ENCODE measurements at places on chromosomes 6 and 20. TPM values are rescaled to one million over a fixed set of nuclear protein-coding genes. Genes with fewer than 3 reads are reported as not detected.

Gene TFAP2C
- 79.0 TPM for total RNA-seq

Gene CD109
- 48.2 TPM for total RNA-seq

DNA sequence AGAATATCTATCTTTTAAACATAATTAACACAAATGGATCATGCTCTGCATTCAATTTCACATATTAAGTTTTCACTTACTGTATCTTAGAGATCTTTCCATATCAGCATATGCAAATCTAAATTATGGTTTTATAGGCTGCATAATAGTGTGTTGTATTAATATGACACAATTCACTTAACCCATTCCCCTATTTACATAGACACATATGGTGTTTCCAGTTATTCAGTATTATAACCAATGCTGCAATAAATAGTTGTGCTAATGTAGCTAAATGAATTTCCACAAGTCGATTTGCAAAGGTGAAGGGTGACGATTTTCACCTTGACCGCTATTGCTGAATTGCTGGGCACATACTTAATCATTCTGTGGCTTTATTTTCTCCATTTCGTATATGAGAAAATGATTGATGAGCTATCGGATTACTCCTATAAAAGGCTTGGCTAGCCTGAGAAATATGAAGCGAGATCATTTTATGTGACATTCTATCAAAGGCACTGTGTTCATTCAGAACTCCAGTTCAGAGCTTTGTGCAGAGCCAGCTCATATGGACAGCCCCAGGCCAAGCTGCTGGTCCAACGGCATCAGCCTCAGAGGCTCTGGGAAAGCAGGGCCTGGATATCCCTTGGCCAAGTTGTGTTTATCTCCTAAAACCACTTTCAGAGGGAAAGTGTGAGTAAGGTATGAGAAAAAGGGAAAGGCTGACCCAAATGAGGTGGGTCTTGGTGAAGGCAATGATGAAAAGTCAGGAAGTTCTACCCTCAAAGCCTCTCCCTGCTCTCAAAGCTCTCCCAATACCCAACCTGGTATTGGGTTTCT lies 50.8 kb downstream of the GFOD1 start:
- H3K27ac ChIP-seq: no peak overlapping the region
- DNase-seq: no peak
- H3K36me3 ChIP-seq: no peaks in the 10 kb centered on the region
- no peak overlapping the region for H3K4me3 ChIP-seq

DNA sequence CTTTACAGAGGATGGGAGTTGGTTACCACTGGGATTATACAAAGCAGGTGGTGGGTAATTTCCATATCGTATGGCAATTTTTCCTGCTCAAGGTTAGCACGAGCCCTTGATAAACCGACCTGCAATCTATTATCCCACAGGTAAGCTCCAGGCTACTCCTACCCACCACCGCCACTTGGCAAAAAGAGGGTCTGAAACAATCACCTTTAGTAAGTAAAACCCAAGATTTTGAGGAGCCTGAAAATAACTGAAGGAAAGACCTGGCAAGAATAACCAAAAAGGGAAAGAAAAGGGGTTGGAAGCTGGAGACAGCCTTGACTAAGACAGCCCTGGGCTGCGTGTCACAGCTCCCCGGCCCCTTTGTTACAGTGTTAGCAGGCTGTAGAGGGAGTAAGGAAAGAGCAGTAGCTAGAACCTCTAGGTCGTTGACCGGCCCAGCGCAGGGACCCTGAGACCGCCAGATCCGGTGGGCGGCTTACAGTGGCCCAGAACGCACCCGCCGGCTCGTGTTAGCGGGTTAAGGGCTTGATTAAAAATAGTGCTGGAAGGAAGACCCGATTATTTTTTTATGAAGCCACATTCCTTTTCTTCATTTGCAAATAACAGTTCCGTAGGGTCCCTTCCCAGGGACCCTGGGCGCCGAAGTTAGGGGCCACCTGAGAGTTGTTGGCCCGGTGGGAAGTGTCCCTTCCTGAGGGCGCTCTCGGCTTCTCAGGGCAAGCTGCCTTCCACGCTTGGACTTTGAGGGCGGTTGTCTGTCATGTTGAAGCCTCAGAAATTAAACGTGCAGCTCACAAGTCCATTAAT lies 30.5 kb downstream of the TFAP2B start:
- peaks cover 72% of the 10 kb centered on the region for H3K27me3 ChIP-seq
- H3K27ac ChIP-seq: peak overlapping the region; percentile 85
- H3K4me3 ChIP-seq: peak overlapping the region; percentile 43
- H3K36me3 ChIP-seq: no peaks in the 10 kb centered on the region
- no peak for DNase-seq

- peaks cover 3% of the 10 kb centered on the region for H3K36me3 ChIP-seq
- H3K4me3 ChIP-seq: no peak overlapping the region
- H3K4me1 ChIP-seq: peaks cover 14% of the 10 kb centered on the region
- no peak overlapping the region for H3K27ac ChIP-seq
- no peak for DNase-seq
Observed at GRCh38 chr6:108068618-108069017, 5.9 kb downstream of the OSTM1 start.

GRCh38 chr6:139590206-139590605 lies 215.8 kb upstream of the CITED2 start:
- no peak for DNase-seq
- no peaks in the 10 kb centered on the region for H3K36me3 ChIP-seq
- H3K4me1 ChIP-seq: peaks cover 16% of the 10 kb centered on the region
- H3K27me3 ChIP-seq: no peaks in the 10 kb centered on the region
- H3K27ac ChIP-seq: no peak overlapping the region

DNA sequence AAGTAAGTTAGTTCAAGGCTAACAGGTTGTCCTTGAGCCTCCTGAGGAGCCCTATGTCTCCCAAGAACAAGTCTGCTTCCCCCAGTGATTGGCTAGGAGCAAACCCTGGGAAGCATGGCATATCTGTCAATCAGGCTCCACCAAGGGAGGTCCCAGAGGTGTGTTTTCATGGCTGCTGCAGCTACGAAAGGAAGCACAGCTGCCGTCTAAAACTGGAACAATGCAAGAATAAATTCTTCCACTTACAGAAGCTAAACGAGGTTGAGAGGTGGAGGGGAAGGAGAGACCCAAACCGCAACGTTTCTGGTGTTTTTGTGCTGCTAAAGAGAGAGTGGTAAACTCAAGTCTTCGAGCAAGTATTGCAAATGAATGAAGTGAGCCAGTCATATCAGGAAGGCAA lies 4.9 kb upstream of the PTGIS start:
- peak; percentile 32 for DNase-seq
- H3K4me3 ChIP-seq: no peak overlapping the region
- H3K27ac ChIP-seq: peak overlapping the region; percentile 50
- peaks cover 31% of the 10 kb centered on the region for H3K27me3 ChIP-seq
- H3K36me3 ChIP-seq: no peaks in the 10 kb centered on the region
- peaks cover 7% of the 10 kb centered on the region for H3K4me1 ChIP-seq

GRCh38 chr6:118865100-118865391 lies 28.9 kb upstream of the ASF1A start:
- H3K27me3 ChIP-seq: no peaks in the 10 kb centered on the region
- no peak overlapping the region for H3K4me3 ChIP-seq
- H3K36me3 ChIP-seq: no peaks in the 10 kb centered on the region
- H3K27ac ChIP-seq: no peak overlapping the region

DNA sequence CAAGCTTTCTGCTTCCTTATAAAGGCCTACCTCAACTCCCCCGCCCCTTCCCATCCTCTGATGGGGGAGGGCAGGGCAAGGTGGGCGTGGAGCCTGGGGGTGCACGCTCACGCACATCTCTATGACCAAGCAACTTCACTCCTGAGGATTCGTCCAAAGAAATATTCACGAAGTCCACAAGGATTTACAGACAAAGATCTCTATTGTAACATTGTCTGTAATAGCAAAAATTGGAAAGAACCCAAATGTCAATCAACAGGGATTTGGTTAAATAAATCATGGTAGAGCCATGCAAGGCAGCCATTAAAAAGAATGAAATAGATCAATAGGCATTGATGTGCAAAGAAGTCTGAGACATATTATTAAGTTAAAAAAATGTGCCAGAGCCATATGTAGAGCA lies 130.4 kb upstream of the AFDN start:
- no peaks in the 10 kb centered on the region for H3K36me3 ChIP-seq
- no peak for DNase-seq
- H3K4me3 ChIP-seq: no peak overlapping the region
- peaks cover 15% of the 10 kb centered on the region for H3K4me1 ChIP-seq

DNA sequence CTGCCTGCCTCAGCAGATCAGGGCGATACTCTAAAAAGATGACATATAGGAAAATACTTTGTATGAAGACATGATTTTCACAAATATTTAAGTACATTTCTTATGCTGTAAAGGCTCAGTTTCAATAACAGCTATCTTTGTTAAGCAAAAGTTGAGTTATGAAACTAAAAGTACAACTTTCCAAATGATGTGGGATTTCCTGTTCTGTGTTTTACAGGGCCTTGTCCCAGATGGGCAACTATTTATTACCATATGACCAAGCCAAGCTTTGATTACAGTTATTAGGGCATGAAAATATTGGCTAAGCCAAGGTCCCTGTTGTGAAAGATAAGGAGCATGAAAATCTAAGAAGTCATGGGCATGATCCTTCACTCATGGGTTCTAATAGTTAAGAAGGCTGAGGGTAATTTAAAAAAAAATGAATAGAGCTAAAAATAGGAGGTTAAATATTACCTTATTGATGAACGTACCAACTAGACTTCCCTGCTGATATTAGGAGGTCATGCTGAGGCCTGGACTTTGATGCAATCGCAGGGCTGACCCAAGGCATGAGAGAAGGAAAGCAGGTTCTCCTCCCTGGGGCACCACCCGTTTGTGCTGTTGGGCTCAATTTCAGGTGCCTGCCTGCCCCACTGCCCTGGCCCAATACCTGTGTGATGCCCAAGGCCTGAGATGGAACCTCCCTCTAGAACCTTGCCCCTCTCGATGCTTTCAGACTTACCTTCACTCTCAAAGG lies 294.4 kb upstream of the PRDM1 start:
- no peaks in the 10 kb centered on the region for H3K27me3 ChIP-seq
- H3K4me3 ChIP-seq: no peak overlapping the region
- peaks cover 26% of the 10 kb centered on the region for H3K4me1 ChIP-seq
- no peak for DNase-seq

DNA sequence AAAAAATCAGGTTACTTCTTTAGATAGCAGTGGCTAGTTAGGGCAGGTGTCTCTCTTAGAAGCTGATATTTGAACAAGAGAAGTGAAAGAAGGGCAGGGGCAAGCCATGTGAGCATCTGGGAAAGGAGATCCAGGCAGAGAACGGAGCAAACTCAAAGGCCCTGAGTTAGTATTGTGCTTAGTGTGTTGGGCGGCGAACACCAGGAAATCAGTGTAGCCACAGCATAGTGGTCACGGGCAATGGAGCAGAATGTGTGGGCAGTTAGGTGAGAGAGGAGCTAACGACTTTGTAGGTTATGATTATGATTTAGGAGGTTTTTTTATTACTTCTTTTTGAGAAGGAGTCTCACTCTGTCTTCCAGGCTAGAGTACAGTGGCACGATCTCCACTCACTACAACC lies 229.3 kb downstream of the TMEM242 start:
- no peak overlapping the region for H3K4me3 ChIP-seq

- H3K36me3 ChIP-seq: no peaks in the 10 kb centered on the region
- no peak overlapping the region for H3K4me3 ChIP-seq
Observed at GRCh38 chr6:168499045-168499650, 58.2 kb downstream of the SMOC2 start.

DNA sequence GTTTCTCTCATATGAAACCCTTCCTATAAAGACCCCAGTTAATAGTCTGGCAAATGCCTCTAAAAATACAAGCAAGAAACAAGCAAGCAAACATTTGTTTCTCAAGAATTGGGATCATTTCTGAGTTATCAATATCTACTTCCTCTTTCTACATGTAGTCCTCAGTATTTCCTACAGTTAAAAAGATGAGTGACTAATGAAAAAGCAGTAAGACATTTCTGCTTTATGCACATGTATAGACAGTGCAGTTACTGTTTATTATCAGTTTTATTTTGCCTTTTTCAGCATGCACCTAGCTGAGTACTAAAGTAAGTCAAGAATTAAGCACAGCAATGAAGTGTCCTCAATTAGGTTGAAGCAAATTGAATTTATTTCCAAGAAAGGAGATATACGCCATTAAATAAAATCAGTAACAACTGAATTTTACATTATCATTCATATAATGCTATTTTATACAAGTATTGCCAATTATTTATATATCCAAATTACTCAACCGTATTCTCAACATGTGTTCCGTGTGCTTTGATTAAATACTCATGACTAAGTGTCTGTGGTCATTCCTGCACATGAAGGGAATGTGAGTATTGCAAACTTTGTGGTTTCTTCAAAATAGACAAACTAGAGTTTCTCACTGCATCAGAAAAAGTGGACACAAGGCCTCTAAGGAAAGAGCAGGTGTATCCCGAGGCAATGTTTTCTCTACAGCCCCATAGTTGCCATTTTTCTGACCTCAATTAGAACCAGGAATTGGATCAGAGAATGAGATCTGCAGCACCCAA lies 159.3 kb upstream of the MARCKS start:
- no peaks in the 10 kb centered on the region for H3K4me1 ChIP-seq
- DNase-seq: no peak
- no peak overlapping the region for H3K27ac ChIP-seq
- no peaks in the 10 kb centered on the region for H3K27me3 ChIP-seq
- H3K4me3 ChIP-seq: no peak overlapping the region

DNA sequence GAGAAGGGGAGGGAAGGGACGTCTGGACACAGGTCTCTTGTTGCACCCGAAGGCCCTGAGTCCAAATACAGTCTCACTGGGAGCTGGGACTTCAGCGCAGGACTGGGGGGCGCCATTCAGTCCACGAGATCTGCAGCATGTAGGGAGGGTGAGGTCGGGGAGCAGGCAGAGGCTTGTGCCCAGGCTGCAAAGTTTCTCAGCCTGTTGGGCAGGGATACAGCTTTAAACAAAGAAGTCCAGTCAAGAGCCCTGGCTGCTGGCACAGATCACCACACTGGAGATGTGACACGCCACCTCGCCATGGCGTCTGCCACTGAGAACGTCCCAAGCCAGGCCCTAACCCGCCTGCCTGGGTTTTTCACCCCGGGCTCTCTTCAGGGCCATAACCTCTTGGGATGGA lies 256.6 kb downstream of the DLL1 start:
- no peak overlapping the region for H3K4me3 ChIP-seq
- DNase-seq: peak; percentile 69
- no peaks in the 10 kb centered on the region for H3K36me3 ChIP-seq
- H3K4me1 ChIP-seq: peaks cover 14% of the 10 kb centered on the region
- H3K27me3 ChIP-seq: peaks cover 21% of the 10 kb centered on the region
- no peak overlapping the region for H3K27ac ChIP-seq

GRCh38 chr6:157521362-157522335 lies 140.7 kb downstream of the ZDHHC14 start:
- H3K4me1 ChIP-seq: peaks cover 19% of the 10 kb centered on the region
- no peaks in the 10 kb centered on the region for H3K36me3 ChIP-seq
- DNase-seq: no peak
- H3K27me3 ChIP-seq: no peaks in the 10 kb centered on the region
- no peak overlapping the region for H3K4me3 ChIP-seq

DNA sequence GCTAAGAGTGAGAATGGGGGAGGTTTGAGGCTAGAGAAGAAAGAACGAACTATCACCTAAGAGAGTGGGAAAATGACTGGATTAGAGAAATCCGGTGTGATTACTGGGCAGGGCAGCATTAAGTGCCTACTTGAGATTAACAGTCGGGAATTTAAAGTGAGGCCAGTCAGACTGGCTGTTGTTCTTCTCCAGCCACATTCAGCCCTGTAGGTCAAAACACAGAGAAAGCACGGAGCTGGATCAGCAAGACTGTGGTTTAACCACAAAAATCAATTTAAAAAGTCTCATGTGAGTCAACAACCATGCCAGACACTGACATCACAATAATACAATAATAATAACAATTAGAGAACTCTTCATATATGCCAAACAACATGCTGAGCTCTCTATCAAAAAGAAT lies 301.9 kb upstream of the SGK1 start:
- H3K4me1 ChIP-seq: peaks cover 41% of the 10 kb centered on the region
- H3K4me3 ChIP-seq: no peak overlapping the region
- DNase-seq: no peak
- H3K27me3 ChIP-seq: no peaks in the 10 kb centered on the region
- peak overlapping the region; percentile 88 for H3K27ac ChIP-seq
